T-helper 1 cell (primary cell): ENCODE measurements at places on chromosomes 6 and 20.

DNA sequence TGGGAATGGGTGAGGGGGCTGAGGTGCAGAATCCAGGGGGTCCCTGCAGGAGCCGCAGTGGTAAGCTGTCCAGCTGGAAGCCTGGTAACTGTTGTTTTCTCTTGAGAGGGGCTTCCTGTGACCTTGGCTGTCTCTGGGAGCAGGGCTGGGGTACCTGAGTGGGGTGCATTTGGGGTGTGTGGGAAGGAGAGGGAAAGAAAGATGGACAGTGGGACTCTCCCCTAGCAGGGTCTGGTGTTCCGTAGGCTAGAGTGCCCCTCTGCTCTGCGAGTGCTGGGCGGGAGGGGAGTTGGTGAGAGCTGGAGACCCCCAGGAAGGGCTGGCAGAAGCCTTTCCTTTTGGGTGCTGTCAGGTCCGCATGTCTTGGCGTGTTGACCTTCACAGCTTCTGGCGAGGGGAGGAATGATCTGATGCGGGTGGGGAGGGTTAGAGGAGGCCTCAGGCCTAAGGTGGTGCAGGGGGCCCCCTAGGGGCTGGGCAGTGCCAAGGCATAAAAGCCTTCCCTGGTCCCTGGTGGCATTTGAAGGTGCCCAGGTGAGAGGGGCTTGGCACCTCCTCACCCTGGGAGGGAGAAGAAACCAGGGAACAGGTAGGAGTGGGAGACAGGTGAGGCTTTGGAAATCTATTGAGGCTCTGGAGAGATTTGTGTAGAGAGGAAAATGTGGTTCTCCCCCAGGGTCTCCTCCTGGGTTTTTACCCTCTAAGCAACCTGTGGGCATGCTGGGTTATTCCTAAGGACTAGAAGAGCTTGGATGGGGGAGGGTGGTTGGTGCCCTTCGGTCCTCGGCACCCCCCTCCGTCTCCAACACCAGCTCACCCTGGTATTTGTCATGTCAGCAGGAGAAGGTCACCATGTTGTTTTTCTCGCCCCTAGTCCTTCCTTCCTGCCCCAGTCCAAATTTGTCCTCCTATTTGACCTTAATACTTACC lies 3.3 kb downstream of the VEGFA start:
- no peak for DNase-seq

DNA sequence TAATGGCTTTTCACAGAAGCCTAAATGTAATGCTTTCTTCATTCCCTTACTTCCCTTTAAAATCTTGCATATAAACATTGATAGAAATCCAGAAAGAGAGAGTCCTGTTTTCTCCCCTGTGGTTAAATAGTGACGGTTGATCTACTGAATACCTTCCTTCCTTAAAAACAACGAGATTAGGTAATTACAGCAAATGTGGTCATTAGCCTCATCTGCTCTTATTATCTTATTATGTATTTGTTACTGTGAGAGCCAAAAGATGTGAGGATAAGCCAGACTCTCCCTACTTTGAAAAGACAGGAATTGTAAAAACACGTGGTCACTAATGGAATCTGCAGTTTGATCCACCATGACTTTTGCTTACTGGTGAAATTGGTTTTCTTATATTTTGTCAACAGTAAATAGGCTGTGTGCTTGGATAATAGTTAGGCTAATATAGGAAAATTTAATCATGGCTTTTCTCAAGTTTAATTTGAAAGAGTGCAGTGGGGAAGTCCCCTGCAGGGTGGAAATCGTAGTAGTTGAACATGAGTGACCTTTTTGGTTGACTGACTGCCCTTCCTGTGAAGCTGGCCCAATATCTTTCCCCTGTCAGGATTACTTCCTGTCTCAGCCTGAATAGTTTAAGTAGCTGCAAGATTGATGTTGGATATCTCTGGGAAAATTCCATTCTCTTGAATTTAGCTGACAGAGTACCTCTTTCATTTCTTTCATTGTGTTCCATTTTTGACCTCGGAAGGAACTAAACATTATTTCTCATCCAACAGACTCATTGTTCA lies 62.8 kb downstream of the JARID2 start:
- no peak for DNase-seq

DNA sequence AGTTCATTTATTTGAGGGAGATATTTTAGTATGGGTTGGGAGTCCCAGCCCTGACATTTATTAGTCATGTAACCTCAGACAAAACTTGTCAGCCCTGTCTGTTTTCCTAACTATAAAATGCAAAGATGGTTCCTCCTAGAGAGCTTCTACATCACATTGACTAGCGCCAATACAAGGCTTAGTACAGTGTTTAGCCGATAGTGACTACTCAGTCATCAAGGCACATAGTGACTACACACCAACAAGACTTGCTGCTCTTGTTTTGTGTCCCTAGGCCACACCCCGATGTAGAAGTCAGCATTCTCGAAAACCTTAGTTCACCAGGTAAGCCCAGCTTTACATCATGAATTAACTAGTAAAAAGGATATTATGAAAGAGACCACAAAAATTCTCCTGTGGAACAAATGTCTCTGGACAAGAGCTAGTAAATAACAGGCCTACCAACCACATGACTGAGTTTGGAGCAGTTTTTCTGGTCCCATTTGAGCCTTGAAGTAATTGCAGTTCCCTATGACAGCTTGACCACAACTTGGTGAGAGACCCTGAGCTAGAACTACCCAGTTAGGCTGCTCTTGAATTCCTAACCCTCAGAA lies 68.8 kb downstream of the PFDN4 start:
- no peak for DNase-seq

GRCh38 chr6:154169193-154169847 lies 130.3 kb downstream of the OPRM1 start:
- no peak for DNase-seq

DNA sequence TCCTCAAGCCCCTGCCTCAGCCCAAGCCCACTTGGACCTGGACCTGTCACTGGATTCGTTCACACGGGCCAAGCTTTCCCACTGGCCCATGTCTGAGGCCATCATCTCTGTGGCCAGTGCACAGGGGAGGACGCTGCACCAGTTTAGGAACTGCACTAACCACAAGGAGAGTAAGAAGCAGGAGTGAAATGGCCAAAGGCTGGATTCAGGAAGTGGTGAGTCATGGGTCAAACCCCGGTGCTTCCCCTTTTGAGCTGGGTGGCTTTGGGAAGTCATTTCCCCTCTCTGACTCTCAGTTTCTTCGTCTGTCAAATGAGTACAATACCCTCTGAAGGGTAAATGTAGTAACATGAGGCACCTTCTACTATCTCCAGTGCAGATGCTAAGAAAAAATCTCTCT lies 87.9 kb downstream of the CD40 start:
- no peak for DNase-seq

DNA sequence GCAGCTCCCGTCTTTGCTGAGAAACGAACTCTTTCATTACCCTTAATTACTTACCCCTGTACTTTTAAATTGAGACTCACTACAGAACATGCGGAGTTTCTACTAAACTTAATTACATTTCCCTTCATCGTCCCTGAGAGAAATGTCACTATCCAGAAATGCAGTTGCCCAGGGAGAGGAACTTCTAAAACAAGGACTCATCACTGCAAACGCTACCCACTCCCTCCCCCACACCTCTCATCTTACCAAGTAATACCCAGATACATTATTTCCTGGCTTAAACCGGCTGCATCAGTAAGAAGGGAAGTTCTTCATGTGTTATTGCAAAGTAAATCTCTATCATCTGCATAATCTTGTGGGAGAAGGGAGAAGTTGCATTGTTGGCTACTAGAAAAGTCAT lies 138.3 kb downstream of the IPCEF1 start:
- DNase-seq: no peak

GRCh38 chr20:43911066-43911465 lies 3.6 kb upstream of the TOX2 start:
- no peak for DNase-seq

GRCh38 chr6:123873974-123874373 lies 70.3 kb downstream of the NKAIN2 start:
- DNase-seq: no peak

DNA sequence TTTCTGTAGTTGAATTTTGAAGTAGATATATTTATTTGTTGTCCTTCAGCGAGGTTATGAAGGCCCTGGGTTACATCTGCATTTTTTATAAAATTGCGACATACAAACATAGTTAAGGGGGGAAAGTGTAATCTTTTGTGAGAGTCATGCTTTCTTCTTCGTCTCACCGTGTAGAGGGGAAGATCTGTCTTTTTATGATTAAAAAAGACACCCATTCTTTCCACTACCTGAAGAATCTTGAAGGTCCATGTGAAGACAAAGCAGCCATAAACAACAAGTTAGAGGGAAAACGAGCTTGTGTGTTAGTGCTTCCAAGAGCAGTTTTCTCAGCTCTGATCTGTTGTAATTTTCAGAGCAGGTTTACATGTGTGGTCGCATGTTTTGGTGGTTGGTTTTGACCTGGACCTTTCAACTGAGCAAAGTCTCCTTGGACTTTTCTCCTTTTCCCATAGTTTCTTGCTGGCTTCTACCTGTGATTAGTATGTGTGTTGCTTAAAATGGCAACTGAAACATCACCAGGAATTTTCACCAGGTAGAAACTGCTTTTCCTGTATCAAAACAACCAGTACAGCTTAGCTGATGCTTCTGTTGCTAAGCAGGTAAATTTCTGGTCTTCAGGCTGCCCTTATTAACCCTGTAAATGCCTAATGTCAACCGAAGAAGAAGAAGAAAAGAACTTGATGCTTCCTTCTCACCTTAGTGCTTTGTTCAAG lies 37.3 kb downstream of the RREB1 start:
- DNase-seq: no peak

DNA sequence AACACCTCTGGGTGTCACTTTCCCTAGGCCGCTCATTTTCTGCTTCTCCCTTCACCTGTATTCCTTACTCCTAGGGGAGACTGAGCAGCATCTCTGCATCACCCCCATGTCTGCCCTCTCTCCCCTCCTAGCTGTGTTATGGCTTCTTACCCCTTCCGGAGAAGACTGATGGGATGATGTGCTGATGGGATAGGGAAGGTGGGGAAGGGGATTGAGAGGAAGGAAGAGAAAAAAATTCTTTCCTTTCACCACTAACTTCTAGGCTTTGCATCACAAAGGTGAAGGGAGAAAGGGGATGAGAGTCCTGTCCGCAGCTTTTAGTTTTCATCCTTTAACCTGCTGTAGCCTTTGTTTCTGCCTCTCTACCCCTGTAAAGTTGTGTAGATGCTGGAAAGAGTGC lies 26.7 kb downstream of the AKAP7 start:
- no peak for DNase-seq

- no peak for DNase-seq
Observed at GRCh38 chr20:34042262-34042661, 48.6 kb downstream of the RALY start.

GRCh38 chr6:44738601-44739146 lies 351.2 kb downstream of the CDC5L start:
- DNase-seq: no peak

- no peak for DNase-seq
Observed at GRCh38 chr20:20096421-20096820, 44.1 kb downstream of the CFAP61 start.

- no peak for DNase-seq
Observed at GRCh38 chr6:40626886-40627285, 39.7 kb upstream of the LRFN2 start.

DNA sequence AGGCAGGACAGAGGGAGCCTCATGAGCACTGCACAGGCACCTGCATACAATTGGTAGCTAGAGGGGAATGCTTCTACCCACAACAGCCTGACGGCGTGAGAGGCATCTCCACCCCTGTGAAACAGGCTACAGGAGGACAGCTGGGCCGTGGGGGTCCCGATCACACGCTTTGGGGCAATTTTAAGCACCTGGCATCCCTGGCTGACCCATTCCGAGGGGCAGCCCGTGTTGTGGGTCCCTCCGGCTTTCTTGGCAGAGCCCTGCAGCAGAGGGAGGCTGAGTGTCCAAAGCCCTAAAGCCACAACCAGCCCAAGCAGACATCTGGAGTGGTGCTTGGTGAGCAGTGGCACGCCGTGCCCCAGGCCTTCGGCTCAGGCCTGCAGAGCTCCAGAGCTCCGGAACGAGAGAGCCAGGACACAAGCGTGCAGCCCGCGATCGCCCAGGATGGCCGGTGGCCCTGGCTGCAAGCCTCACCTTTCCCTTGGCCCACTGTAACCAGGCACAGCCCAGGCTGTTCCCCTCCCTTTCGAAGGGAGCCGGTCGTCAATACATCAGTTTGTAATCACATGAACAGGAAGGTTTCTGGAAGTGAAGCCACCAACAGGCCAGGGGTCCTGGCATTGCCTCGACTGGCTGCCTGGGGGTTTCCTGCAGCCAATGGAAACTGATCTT lies 81.4 kb downstream of the DLL1 start:
- no peak for DNase-seq

DNA sequence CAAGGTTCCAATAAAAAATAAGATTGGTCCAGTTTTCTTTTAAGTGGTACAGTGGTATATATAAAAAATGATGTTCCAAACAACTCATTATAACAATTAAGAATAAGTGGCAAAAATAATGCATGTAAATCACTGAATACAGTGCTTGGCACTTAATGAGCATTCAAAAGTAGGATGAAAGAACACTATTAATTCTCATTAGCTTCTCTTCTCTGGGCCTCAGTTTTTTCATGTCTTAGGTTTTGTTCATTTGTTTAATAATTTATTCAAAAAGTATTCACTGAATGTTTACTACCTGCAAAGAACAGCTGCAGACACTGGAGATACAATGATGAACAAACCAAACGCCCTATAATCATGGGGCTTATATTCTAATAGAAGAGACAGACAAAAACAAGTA lies 21.1 kb downstream of the BCL2L1 start:
- DNase-seq: no peak

DNA sequence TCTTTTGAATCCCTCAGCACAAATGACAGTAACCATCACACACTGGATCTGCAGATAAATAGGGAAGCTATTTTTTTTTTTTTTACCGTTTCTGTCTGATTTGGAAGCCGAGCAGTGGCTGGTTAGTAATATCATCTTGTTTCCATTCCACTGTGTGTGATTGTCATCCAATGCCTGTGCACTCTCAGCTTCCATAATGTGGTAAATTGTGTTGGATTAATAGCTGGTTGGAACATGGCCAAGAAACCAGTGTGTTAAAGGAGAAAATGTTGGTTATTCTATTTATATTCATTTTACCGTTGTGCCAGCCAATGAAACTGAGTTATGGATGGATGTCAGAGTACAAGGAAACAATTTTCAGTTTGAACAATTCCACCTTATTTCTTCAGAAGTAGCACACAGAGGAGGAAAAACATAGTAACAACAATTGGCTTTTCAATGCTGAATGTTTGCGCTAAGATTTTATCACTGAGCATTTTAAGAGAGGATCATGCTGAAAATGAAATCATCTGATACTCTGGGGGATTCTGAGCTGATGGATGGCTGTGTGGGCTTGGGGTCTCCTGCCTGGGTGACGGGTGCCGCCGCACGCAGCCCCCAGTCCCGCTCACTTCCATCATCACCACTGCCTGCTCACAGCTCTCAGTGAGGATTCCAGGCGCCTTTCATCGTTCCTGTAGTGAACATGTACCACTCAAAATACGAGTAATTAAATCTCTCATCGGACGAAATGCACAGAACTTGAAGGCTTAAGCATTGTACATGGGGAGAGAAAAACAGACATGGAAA lies 40.7 kb upstream of the EXOC2 start:
- no peak for DNase-seq

- DNase-seq: no peak
Observed at GRCh38 chr6:84019141-84019841, 14.3 kb upstream of the MRAP2 start.
